ENCODE measurements at places on chromosomes 2 and 18.

GRCh38 chr2:145161656-145162055 is 641.7 kb upstream of the ZEB2 start:
- DNase-seq: no peak

DNA sequence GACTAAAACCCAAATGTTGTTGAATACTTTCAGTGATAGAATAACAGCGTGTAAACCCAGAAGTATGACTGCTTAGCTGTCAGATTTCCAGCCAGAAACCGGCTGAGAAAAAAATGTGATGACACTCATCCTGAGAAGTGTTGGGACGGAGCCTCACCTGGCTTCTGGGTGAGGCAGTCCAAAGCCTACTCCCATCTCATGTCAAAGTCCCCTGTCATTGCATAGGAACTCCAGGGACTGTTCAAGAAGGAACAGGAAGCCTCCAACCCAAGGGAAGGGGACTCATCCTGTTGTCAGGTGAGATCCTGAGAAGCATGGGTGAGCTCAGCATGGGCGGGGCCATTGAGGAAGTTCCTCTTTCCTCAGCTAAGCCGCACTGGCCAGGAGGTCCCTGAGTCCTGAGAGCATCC is 11.3 kb upstream of the CHRNA1 start:
- DNase-seq: no peak

DNA sequence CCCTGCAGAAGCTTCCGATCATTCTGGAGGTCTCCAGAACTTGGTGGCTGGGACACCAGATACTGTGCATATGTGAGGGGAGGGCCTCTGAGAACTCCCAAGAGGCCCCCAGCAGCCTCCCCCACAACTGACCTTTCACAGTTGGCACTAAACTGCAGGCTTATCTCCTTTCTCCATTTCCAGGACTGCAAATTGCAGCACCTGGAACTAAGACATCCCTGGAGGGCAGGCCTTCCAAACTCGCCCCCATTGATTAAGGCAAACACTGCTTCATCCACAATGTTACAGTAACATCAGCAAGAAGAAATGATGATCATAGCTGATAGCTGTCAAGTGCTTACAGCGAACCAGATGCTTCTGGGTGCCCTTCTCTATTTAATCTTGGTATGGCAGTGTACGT is 67.9 kb downstream of the TGOLN2 start:
- DNase-seq: no peak

GRCh38 chr2:23091900-23092299 is 293.1 kb upstream of the KLHL29 start:
- DNase-seq: no peak

DNA sequence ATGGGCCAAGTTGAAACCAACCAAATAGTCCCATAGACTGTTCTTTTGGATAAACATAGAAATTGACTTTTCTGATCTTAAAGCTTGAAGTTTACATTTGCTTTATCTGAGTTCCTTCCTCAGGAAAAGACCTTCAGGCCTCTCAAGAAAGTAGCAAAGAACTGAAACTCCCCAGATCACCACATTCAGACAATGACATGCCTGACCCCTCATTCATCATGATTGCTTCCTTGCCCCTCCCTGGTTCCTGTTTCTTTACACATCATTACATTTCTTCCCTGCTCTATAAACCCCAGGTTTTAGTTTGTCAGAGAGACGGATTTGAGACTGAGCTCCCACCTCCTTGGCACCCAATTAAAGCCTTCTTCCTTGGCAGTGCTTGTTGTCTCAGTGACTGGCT is 83.6 kb upstream of the ST3GAL5 start:
- no peak for DNase-seq

DNA sequence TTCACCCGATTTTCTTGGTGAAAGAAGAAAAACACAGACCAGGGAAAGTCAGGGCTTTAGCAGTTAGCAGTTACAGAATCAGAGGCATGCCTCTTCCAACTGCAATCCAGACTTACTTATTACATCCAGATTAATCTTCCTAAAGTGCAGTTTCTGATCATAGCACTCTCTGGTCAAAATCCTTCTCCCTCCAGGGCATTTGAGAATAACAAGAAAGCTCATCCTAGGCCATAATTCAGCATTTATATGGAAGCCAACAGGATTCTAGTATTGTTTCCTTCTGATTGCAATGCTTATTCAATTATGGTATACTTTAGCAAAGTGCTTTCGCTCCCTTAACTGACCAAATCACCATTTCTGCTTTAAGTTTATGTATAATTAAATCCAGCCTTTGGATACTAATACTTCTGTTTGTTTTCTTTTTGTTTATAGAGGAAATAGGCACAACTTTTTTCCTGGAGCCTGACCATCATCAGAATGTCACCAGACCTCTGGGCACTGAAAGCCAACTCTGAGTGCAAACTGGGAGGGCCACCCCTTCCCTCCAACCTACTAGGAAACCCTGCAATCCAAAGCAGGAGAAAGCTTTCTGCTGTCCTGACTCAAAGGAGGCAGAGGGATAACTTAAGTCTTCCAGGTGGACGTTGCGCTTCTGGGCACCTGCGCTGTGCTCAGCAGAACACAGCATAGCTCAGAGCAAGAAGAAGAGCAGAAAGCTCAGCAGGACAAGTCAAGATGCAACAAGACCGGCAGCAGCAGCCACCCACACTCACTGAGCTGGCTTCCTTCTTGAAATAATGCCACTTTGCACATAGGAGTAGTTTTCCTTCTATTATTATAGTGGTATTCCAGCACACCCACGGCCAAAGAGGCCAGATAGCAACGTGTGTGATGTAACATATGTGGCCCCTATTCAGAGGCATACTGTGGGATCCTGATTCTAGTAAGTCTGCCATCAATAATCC is 99.3 kb downstream of the STK39 start:
- no peak for DNase-seq

GRCh38 chr2:10075101-10075500 is 5.1 kb downstream of the CYS1 start:
- DNase-seq: no peak

GRCh38 chr18:51569153-51569552 is 371.7 kb upstream of the MEX3C start:
- DNase-seq: no peak

DNA sequence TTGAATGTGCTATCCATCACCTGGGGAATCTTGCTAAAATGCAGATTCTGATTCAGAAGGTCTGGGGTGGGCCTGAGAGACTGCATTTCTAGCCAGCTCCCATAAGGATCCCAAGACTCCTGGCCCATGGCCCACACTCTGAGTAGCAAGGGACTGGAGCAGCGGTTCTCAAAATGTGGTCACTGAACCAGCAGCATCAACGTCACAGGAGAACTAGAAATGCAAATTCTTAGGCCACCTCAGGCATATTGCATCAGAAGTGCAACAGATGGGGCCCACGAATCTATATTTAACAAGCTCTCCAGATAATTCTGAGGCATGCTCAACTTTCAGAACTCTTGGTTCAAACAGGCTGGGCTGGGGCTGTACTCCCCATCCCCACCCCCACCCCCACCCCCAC is 74.6 kb downstream of the DHRS9 start:
- DNase-seq: no peak

DNA sequence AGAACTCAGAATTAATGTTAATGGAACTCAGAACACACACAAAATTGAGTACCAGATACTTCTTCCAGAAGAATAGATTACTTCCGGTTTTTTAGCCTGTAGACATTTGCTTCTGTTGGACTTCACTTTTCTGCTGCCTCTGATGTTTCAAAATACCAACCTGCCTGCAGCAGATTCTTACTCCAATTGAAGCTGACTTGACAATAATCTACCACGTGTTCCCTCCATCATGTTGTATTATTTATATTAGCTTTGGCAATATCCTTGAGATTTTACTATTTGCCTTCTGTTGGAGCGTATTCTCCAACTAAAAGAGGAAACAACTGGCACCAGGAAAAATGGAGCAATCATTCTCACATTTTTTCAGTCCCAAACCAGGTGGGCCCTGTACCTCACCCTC is 3.1 kb upstream of the GORASP2 start:
- no peak for DNase-seq

GRCh38 chr2:99414566-99414965 is 75.3 kb downstream of the REV1 start:
- DNase-seq: no peak

DNA sequence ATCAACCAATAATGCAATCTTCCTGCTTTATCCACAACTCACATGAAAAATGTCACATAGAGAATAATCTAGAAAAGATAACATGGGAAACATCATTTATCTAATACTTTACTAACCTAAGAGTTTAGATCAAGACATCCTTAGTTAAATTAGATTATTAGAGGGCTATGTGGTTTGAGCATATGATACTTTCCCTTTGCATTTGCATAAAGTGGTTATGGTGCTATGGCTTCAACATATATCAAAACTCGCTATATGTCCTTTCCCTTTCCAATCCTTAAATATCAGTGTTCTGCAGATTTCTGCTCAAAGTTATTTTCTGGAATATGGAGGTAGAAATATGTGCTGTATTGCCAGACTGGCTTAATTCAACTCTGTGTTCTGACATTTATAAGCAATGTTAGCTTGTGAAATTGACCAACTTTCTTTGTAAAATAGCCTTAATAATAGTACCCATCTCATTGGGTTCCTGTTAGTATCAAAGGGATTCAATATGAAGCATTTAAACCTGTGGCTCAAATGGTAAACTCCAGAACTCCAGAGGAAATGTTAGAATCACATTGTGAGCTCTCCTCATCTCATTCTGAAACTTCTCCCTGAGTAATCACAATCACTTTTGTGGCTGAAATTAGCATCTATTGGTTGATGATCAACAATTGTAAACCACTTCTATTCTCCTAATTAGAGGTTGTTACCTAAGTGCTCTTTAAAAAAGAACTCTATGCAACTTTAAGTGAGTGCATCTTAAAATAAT is 1089.9 kb upstream of the SLC39A10 start:
- no peak for DNase-seq

- no peak for DNase-seq
These were observed 96.9 kb downstream of the TSHZ1 start for GRCh38 chr18:75307530-75307929.

GRCh38 chr2:116499389-116499788 is 1315.1 kb upstream of the DDX18 start:
- no peak for DNase-seq

DNA sequence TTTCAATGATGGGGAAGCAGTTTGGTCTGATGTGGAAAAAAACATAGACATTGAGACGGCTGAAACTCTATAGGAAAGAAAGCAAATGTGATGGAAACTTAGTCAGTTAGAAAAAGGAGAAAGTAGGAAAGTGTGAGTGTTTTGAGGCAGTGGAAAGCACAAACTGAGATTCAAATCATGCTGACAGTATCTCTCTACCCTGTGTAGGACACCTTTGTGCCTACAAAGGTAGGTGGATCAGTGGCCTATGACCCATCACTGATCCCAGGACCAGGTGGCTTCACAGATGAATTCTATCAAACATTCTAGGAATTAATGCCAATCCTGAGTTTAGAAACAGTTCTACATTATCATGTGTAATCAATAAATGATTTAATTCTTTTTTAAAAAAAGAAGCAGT is 57.1 kb downstream of the CD226 start:
- no peak for DNase-seq

DNA sequence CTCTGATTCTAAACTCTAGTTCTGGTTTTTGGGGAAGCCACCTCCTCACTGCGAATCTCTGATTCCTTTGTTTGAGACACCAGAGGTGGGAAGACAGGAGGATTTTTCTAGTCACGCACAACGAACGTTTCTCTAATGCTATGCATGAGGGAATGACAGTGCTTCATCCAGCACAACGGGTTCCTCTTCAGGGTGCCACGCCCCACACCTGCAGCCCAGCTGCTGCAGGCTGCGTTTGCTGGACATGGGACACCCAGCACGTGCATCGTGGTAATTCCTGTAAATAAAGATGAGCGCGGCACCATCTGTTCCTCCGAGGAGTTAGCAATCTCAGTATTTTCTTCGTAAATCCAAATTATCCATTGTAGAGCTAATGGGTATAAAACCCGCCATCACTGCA is 37.5 kb upstream of the TPO start:
- no peak for DNase-seq

DNA sequence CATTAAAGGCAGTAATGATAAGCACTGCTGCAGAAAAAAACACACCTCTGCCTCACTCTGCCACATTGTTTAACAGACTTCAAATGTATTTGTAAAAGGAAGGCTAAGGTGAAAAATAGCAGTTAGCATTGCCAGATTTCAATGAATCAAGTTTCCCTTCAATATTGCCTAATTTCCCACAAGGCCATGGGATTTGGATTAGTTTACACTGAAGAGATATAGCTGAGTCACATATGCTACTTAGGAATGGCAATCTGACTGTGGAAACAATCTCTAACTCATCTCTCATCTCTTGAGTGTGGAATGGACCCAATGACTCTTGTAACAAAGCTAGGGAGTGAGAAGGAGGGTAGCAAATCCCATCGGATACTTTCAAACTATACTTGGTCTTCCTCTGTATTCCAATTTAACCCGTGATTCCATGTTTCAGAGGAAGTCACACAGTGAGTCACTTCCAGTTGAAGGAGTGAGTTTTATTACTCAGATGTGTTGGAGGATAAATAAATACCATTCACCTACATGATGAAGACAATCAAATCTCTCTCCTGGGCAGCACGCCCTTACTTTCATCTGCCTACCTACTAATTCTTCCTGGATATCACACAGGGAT is 5.1 kb downstream of the B4GALT6 start:
- peak; percentile 98 for DNase-seq

GRCh38 chr18:45844938-45845337 is 19.5 kb downstream of the SIGLEC15 start:
- DNase-seq: no peak

- DNase-seq: no peak
These were observed 61.9 kb upstream of the HK2 start for GRCh38 chr2:74772046-74772445.

GRCh38 chr18:8536922-8537321 is 72.3 kb upstream of the RAB12 start:
- DNase-seq: no peak

GRCh38 chr2:224109751-224110150 is 70.7 kb upstream of the SERPINE2 start:
- no peak for DNase-seq

DNA sequence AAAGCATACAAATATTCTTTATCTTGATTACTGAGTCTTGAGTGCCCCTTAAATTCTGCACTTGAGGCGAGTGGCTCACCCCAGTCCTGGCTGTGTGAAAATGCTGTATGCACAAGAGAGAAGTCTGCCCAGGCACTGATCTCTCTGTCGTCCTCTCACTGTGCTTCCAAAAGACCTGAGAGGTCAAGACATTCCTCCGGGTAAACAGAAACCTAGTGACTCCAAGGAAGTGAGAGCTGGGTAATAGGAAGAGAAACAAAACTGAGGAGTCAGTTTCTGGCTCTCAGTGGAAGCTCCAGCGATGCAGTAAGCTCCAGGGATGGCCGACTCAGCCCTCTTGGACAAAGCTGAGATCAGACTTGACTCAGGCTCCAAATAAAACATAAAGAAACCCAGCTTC is 70.9 kb downstream of the AAK1 start:
- no peak for DNase-seq

DNA sequence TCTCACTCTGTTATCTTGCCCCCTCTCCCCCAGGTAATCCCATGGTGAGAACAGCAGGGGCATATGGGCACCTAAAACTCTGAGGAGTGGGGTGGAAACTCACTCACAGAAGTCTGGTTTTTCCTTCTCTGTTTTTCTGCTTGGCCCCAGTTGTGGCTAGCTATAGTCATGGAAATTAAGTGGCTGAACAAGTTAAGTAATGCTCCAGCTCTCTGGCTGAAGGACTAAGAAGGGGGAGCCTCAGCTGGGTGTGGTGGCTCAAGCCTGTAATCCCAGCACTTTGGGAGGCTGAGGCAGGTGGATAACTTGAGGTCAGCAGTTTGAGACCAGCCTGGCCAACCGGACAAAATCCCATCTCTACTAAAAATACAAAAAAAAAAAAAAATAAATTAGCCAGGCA is 261.0 kb downstream of the TPGS2 start:
- DNase-seq: no peak

All from RKO (cell line).